ENCODE measurements at places on chromosomes 4 and X. TPM values are rescaled to one million over a fixed set of nuclear protein-coding genes. Genes with fewer than 3 reads are reported as not detected.

DNA sequence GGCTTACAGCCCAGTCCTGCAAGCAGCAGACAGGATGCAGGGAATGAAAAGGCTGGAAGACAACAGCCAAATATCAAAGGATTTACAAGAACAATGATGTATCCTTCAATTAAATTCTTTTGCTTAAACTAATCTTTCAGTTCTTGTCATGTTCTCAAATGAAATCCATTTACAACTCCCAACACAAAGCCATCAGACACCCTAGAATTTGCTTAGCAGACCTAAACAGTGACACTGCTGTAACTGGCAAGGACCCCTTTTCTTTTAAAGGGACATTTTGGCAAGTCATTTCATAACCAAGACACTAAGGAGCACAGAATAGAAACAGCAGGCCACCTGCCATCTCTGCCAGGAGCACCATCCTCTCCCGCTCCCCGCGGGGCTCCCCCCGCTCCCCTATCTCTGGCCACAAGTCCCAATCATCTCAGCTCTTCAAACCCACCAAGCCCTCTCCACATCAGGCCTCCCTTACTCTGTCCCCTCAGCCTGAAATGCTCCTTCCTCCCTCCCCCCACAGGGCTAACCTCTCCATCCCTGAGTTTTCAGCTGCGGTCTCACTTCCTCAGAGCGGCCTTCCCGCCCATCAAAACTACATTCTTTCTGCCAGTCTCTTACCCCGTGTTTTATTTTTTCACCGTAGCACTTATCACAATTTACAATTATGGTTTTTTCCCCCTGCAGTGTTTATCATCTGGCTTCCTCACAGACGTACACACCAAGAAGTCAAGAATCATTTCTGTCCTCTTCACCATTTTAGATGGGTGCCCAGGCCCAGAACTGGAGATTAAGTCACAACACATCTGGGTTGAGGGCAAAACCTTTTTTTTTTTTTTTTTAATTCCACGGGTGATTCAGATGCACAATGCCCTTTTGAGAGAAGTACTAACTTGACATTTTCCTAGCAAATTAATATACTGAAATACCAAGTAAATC, 45.8 kb downstream of the TSPAN5 start:
- no peak for DNase-seq

DNA sequence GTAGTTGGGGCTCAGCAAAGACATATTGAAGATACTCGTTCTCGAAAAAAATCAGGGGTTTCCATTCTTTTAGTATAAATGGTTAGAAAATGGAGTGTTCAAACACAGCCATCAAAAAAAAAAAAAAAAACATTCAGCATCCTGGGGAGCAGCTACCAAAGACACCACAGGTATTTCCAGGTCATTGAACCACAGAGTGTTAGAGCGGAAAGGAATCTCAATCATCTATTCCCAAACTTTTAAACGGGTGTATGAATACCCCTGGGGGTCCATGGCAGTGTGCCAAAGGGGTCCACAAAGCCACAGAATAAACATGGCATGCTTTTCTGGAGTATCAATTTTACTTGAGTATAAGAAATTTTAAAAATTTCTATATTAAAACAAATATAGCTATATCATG, 6.9 kb upstream of the FGF16 start:
- no peak for DNase-seq

DNA sequence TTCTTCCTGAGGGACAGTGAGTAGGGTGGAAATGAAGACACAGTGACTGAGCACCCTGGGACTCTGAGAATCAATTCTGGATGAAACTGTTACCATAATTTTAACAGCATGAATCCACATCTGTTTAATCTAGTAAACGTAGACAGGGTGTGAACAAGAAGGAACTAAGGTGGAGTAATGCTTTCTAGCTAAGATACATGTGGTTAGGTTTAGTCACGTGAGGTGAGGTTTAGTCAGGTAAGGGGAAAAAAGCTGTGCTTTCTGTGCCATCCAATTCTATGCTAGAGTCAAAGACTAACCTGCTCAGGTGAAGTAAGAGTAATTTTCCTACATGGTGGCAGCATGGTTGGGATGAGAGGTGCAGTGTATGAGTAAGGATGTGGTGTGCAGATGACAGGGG, 54.0 kb upstream of the C4orf54 start:
- no peak for DNase-seq

GRCh38 chr4:38926896-38927295, 59.3 kb downstream of the FAM114A1 start:
- no peak for DNase-seq

DNA sequence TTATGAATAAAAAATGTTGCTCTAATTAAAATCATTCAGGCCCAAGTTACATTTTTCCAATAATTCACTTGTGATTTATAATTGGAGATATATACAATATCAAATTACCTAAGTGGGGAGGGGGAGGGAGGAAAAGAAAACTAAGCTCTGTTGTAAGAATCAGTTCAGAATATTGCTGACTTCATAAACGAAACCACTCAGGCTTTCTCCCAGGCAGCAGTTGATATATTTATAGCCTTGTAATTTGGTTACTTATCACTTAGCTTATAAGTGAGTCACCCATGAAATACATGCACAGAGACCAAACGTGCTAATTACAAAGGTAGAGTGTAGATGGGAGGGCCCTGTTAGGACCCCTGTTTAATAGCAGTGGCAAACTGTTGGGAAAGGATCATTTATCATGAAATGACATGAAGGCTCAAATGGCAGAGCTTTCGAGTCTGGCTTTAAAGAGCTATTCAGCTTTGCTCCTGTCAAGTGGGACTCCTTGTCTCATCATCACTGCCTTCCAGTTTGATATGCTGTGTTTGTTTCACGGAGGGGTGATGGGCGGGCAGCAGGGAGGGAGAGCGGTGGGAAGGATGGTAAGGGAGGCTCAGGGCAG, 105.6 kb upstream of the PGRMC2 start:
- DNase-seq: peak; percentile 34

- DNase-seq: peak; percentile 1
Observed at GRCh38 chr4:4386736-4387392, at the start of gene NSG1. NSG1 (plus strand) TSS chr4:4387102; CDS start chr4:4387630, 528 bp downstream.

DNA sequence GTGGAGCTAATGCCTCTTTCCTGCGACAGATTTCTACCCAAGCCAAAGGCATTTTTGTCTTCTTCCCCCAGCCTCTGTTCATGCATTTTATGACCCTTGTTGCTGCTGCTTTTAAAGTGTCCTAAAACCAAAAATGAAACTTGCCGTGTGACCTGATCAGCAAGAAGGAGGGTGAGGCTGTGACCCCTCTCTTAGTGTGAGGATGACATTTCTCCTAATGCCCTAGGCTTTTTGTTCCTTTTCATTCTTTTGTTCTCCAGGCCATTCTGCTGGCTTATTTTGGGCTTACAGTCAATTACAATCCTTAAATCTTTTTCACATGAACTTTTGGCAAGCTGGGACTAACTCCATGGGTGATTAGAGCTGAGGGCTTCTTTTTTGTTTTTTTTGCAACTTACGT, 34.4 kb downstream of the PTTG2 start:
- DNase-seq: no peak

- DNase-seq: no peak
Observed at GRCh38 chr4:1554876-1555265, 129.2 kb downstream of the FAM53A start.

GRCh38 chrX:69038816-69039215, 126.4 kb downstream of the PJA1 start:
- no peak for DNase-seq

DNA sequence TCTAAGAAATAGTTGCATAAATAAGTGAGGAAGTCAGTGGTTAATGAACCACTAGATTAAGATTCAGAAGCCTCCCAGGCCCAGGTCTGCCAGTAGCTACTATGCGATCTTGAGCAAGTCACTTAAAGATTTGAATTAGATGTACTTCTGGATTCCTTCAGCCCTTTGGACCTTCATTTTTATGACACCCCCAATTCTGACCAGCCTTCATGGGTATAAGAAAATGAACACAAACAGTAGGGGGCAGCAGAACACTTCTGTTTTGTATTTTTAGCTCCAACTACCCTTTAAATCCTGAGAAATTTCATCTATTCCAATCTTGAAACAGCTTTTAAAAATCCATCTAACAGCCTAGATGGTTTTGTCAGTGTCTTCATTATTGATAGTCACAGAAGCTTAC, 19.0 kb downstream of the TMEM47 start:
- peak; percentile 49 for DNase-seq

DNA sequence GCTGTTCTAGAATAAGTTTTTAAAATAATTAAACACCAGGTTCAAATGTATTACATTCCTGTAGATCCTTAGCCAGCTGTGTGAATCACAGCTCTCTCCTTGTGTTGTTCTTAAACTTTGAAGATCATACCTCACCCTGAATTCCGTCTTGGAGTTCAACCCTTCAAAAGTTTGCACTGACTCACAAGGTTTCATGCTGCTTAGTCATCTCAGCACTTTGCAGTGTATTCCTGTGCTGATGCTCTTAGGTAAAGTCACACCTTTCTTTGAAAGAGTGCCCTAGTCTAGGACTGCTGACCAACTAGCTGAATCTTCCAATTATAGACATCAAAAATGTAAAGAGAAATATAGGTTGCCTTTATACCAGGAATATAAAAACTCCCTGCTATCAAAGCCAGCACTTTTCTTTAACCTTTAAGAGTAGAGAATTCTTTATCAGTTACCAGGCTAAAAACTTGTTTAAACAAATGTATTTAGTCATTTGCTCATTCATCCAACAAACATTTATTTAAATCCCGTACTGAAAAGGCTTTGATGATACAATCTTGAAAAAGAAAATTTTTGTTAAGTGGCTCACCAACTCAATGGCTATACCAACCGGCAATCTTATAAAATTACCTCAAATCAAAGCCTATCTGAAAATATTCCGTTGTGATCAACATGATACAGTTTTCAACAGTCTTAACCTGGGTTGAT, 169.7 kb downstream of the RAP1GDS1 start:
- DNase-seq: peak; percentile 59

GRCh38 chr4:144699565-144699964, 53.6 kb downstream of the HHIP start:
- DNase-seq: peak; percentile 6

GRCh38 chr4:24282446-24282845, 301.9 kb downstream of the DHX15 start:
- DNase-seq: no peak

- DNase-seq: no peak
Observed at GRCh38 chr4:54742636-54743399, 85.1 kb downstream of the KIT start.

DNA sequence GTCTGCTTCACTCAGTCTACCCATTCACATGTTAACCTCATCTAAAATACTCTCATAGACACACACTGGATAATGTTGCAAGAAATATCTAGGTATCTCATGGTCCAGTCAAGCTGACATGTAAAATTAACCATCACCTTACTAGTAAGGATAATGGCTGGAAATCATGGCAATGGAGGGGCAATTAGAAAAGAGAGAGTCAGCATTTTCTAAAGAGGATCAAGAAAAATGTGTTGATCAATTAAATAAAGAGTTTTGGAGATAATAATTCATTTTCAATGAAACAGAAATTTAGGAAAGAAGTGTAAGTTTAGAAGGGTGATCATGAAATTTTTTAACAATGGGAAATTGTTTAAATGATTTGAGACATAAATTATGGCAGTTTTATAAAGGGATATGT, 1914.1 kb upstream of the IGFBP7 start:
- DNase-seq: no peak

DNA sequence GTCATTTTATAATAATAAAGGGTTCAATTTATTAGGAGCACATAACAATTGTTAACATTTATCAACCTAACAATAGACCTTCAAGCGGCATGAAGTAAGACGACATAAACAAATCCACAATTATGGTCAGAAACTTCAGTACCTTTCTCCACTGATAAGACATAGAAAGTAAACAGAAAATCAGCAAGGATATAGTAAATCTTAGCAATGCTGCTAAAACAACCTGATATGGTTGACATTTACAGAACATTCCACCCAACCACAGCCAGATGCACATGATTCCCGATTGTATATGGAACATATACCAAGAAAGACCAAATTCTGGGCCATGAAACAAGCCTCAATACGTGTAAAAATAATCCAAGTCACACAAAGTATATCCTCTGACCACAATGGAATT, 71.3 kb downstream of the ZFYVE28 start:
- no peak for DNase-seq

DNA sequence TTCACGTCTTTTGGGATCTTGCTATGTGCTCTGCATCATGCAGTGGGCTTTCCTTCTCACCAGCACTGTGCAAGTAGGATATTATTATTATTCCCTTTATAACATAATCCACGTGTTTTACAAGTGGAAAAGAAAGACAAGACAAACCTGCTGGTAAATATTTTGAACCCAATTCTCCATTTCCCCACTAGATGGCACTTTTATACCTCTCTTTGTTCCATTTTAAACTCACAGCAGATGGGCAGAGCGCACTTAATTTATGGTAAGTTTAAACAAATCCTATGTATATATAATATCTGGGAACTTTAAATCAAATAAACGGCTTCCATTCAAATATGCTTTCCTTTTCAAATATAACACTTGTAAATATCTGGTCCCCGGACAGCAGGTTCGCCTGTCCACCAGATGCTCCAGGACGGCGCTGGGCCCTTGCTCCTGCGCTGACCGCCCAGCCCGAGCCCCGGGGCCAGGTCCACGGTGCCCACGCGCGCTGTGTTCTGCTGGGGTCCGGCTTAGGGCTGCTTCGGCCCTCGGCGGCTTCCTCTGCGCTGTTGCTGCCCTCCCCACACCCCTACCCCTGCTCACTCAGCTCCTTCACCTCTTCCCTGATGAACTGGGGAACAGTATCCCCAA, 31.1 kb downstream of the F11 start:
- peak; percentile 40 for DNase-seq

TMEM271 gene
- not detected for total RNA-seq

AMER1 gene
- 1.9 TPM for total RNA-seq

FMR1NB gene
- not detected for total RNA-seq

GATA1 gene
- not detected for total RNA-seq

ASB9 gene
- 12.3 TPM for total RNA-seq
